ENCODE measurements at places on chromosomes 4 and X. TPM values are rescaled to one million over a fixed set of nuclear protein-coding genes. Genes with fewer than 3 reads are reported as not detected.

DNA sequence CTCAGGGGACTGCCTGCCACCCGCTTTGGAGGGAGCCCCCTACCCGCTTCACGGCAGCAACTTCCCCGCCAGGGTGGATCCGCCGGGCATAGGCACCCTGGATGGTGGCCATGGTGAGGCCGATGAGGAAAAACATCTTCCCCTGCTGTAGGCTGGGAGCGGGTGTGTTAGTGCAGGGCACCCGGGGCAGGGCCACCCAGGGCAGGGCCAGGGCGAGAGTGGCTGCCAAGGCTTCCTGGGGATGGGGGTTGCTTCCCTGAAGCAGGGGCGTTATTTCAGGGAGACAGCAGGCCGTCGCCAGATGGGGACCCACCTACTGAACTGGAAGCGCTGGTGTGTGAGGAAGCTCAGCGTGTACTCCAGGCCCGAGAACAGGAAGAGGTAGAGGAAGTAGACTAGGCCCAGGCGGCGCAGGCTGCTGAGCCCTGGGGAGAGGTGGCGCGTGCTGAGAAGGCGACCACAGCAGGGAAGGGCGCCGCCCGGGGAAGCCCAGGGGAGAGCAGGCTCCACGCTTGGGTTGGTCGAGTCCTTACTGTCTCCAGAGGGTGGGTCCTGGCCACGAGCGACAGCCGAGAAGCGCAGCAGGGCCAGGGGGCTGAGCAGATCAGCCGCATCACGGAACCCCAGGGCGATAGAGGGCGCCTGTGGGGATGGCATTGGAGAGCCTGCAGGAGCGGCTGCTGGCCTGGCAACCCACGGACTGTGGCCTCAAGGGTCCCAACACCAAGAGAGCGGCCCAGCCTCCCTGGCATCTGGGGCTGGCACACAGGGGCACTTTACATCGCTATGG is 31.5 kb downstream of the NOP14 start:
- DNase-seq = no peak

Gene STS
- polyA plus RNA-seq = 16.6 TPM

DNA sequence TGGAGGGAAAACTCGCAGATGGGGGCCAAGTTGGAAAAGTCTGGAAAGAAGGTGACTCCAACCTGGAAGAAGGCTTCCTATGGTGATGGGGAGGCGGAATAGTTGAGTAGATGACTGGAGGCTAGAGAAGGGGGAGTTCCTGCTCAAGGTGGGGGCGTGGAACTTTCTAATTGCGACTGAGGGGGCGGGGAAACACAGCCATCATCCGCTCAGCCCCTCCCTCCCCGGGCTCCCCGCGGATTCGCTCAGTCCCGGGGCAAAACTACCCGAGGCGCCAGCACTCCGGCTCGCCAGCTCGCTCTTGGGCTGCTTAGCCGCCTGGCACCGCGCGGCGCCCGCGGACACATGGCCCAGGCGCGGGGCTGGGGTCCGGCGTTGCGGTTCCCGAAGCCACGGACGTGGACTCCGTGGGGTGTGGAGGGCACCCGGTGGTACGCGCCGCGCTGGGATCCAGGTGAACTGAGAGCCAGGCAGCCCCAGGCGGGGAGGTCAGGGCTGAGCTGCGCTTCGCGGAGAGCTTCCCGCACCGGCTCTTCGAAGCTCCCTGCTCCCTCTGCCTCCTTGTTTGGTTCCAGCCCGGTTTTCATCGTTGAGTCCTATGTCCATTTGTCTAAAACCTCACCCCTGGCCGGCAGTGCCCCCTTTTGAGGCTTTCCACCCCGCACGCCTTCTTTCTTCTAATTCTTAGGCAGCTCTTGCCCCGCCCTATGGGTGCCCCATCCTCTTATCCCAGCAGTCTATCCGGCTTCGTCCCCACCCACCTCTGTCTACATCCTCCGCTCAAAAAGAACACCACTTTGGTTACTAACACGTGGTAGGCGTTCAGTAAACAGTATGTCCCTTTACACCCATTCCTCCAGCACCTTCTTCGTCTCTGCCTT is 38.9 kb downstream of the STARD8 start:
- DNase-seq = no peak

DNA sequence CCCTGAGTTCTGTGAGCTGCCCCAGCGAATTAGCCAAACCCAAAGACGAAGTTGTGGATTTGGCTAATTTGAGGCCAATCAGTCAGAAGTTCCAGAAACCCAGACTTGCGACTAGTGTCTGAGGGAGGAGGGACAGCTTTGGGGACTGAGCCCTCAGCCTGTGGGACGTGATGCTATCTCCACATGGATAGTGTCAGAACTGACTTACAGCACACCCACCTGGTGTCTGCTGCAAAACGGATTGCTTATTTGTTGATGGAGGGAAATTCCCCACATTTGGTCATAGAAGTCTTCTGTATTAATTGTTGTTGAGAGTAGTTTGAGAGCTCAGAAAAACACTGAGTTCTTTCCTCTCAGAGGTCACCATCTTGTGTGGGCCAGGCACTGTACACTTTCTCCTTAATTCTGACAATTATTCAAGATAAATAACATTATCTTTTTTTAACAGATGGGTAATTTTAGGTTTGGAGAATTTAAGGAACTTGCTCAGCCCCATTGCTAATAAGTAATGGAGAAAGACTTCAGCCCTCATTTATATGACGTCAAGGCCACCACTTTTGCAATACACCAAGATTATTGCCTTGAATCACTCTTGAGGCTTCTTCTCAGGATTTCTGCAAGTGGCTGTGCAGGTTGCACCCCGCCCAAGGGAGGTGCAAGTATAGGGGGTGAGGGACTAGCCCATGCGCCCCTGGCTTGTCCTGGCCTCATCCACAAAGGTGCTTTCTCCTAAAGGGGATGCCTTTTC is 16.7 kb downstream of the CLRN2 start:
- no peak for DNase-seq

GRCh38 chrX:131366407-131366806 is 77.3 kb upstream of the IGSF1 start:
- no peak for DNase-seq

- no peak for DNase-seq
Observed at GRCh38 chrX:140229191-140229590, 263.9 kb upstream of the CXorf66 start.

Measured in hindlimb muscle (tissue), 1 donor.